Vagina (tissue), 2 donors: ENCODE measurements at places on chromosomes 1 and 21. TPM values are rescaled to one million over a fixed set of nuclear protein-coding genes. Genes with fewer than 3 reads are reported as not detected.

HAPLN2 gene
- total RNA-seq = not detected

HCRTR1 gene
- not detected for total RNA-seq

OR10J5 gene
- total RNA-seq = not detected

CZIB gene
- 50.6 TPM for total RNA-seq

ALX3 gene
- not detected for total RNA-seq

RHBG gene
- total RNA-seq = not detected

MPL gene
- not detected for total RNA-seq

DNA sequence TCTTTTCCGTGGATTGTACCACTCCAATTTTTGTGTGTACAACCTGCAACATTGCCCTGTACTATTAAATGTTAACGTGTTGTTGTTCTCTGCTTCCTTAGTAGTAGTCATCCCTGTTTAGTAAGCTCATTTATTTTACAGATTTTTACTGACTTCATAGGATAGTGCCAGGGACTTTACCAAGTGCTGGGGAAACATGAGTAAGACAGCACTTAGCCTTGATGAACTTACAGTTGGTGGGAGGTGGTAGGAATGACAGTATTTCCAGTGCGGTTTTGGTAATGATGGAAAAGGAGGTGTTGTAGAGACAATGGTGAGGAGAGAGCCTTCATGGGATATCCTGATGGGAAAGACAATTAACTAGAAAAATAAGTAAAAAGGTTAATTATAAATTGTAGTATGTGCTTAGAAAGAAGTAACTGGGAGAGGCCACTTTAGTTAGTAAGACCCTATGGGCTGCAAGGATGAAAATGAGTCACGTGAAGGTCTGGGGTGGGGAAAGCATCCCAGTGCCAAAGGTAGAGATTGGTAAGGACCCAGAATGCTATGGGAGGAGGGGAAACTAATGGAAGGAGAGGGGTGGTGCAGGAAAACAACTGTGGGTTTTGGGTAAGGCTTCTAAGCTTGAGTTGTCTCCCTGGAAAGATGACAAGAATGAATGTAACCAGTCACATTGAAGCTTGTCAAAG lies 1.7 kb downstream of the RLF start:
- H3K27ac ChIP-seq = no peak overlapping the region
- H3K4me1 ChIP-seq = peaks cover 55% of the 10 kb centered on the region
- H3K4me3 ChIP-seq = peak overlapping the region; percentile 96
- no peaks in the 10 kb centered on the region for H3K36me3 ChIP-seq

- peaks cover 7% of the 10 kb centered on the region for H3K36me3 ChIP-seq
- peak within 1 kb of the TSS; percentile 88 for H3K27ac ChIP-seq
- peak within 1 kb of the TSS; percentile 70 for H3K4me3 ChIP-seq
- H3K4me1 ChIP-seq = peaks cover 39% of the 10 kb centered on the region
Observed at GRCh38 chr1:94541246-94542087, at the start of gene F3. F3 (minus strand) TSS chr1:94541759; CDS start chr1:94541636, 123 bp downstream.

DNA sequence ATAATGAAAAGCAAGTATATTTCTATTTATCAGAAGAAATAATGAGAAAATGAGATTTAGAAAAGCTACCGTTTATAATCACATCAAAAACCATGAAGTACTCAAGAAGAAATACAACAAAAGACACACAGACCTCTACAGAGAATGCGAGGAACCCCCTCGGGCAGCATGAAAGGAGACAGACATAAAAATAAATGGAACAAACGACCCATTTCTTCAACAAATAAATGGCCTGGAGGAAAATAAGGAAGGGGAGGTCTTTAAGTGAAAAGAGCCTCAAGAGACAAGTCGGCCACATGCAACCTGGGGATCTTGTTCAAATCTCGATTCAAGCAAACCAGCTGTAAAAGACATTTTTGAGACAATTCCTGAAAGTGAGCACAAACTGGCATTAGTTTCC lies 6.0 kb downstream of the CFAP74 start:
- no peak overlapping the region for H3K27ac ChIP-seq
- no peak for DNase-seq
- no peaks in the 10 kb centered on the region for H3K27me3 ChIP-seq
- no peaks in the 10 kb centered on the region for H3K36me3 ChIP-seq

DNA sequence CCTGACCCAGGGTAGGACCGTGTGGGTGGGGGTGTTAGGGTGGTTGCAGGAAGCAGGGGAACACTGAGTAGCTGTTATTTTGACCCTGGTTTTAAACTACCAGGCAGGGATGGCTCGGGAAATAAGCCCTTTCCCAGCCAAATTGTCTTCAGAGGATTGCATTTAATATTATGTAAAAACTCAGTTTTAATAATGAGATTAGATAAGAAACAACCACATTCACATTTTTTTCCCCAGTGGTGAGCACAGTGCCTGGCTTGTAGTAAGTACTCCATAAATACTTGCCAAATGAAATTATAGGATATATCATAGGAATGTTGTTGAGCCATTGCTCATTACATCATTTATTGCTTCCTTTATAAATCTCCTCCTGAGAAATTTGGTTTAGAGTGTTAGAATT lies 3.1 kb upstream of the ACP6 start:
- no peaks in the 10 kb centered on the region for H3K36me3 ChIP-seq
- no peaks in the 10 kb centered on the region for H3K27me3 ChIP-seq

GRCh38 chr1:67566803-67567377 lies 118.1 kb upstream of the GADD45A start:
- H3K27ac ChIP-seq = no peak overlapping the region
- H3K36me3 ChIP-seq = no peaks in the 10 kb centered on the region
- no peak for DNase-seq
- H3K27me3 ChIP-seq = no peaks in the 10 kb centered on the region

DNA sequence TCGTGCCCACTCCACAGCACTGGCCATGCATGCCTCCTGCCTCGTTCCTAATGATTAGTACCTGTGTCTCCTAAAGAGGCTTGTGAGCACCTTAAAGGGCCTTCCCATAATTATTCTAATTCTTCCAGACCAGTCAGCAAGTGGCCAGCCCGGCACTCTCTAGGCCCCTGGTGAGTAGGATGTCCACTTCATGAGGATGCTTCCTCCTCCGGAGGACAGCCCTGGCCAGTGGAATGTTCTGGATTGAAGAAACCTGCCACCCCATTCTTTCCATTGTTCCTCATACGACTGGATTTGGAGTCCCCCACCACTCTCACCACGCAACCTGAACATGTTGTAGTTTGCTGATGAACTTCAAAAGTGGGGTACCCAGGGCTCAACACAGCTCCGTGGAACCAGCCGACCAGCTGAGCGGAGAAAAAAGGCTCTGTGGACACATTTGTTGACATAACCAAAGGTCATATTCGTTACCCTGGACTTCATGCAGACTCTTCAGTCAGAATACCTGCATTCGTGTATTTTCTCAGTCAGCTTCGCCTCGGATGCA lies 46.7 kb upstream of the LBR start:
- H3K36me3 ChIP-seq = no peaks in the 10 kb centered on the region
- DNase-seq = peak; percentile 88
- no peak overlapping the region for H3K4me3 ChIP-seq
- H3K4me1 ChIP-seq = no peaks in the 10 kb centered on the region
- no peaks in the 10 kb centered on the region for H3K27me3 ChIP-seq

DNA sequence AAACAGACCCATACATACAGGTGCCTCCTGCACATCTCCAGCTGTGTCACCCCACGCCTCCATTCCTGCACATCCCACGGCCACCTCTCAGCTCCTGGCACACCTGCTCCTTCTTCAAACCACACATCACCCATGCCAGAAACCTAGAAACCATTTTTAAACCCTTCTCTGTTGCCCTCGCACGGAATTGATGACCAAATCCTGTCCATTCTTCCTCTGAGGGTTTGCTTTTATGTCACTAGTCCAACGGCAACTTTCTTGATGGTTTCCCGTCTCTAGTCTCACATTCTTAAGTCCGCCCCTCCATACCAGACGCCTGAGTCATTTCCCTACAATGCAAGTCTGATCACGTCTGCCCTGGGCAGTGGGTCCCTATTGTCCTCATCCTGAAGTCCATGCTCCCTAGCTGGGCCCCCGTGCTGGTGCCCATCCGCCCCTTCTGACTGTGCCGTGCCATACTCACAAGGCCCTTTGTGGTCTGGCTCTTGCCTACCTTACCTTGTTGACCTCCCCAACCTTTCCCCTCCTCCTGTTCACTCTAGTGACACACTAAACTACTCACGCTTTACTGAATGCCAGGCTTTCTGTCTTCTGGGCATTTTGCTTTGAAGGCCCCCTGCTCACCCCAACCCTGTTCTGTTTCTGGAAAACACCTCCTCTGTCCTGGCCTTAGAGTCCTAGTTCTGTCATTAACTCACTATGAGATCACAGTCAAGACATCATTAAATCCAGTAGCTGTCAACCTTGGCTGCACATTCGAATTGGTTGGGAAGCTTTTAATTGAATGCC lies 17.6 kb downstream of the SLC2A1 start:
- DNase-seq = no peak
- H3K4me1 ChIP-seq = peaks cover 92% of the 10 kb centered on the region
- H3K27me3 ChIP-seq = no peaks in the 10 kb centered on the region
- no peaks in the 10 kb centered on the region for H3K36me3 ChIP-seq

DNA sequence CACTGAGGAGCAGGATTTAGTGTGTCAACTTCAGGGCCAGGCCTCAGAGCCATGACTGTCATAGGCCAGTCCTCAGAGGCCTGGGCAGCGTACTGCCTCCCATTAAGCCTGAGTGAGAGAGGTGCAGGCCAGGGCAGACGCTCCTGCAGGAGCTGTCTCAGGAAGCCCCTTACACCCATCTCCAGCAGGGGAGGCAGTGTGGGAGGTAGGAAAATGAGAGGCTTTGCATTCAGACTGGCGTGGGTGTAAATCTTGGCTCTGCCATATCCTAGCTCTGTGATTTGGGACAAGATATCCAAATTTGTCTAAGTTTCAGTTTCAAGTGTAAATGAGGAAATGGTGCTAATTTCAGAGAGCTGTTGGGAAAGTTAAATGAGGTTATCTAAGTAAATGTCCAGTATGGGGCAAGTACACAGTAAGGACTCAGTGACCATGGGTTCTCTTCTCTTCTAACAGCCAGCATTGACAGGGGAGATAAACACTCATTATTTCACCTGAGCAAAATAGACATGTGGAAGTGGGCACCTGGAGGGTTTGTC lies 184.1 kb downstream of the ZSCAN20 start:
- H3K36me3 ChIP-seq = no peaks in the 10 kb centered on the region
- H3K27me3 ChIP-seq = no peaks in the 10 kb centered on the region
- no peaks in the 10 kb centered on the region for H3K4me1 ChIP-seq
- no peak overlapping the region for H3K4me3 ChIP-seq
- DNase-seq = no peak

- H3K4me3 ChIP-seq = no peak overlapping the region
- no peaks in the 10 kb centered on the region for H3K27me3 ChIP-seq
- peaks cover 40% of the 10 kb centered on the region for H3K4me1 ChIP-seq
- no peak for DNase-seq
Observed at GRCh38 chr1:7468248-7468647, 302.8 kb upstream of the VAMP3 start.

DNA sequence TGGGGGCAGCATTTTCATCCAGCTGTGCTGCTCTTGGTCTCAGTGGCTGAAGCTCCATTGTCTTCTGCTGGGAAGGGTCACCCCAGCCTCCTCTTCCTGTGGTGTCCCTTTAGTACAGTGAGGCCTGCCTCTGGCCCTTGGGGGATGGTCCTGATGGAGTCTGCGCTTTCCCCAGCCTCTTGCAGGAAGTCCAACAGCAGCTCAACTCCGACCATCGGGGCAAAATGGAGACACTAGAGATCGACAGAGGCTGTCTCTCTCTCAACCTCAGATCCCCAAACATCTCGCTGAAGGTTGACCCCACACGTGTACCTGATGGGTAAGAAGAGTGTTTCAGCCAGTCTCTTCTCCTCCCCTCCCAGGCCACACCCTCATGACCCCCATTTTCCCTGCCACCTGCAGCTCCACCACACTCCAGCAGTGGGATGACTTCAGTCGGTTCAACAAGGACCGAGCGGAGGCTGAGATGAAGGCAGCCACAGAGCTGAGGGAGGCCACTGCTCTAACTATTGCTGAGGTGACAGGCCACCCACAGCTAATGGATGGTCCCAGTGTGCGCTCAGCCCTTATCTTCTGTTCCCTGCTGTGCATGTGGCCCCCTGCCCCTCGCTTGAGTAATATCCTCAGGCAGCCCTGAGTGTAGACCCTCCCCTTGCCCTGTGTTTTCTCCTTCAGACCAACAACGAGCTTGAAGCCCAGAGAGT lies 2.0 kb upstream of the ADPRS start:
- no peaks in the 10 kb centered on the region for H3K27me3 ChIP-seq
- no peaks in the 10 kb centered on the region for H3K36me3 ChIP-seq
- no peak overlapping the region for H3K27ac ChIP-seq
- peaks cover 40% of the 10 kb centered on the region for H3K4me1 ChIP-seq

DNA sequence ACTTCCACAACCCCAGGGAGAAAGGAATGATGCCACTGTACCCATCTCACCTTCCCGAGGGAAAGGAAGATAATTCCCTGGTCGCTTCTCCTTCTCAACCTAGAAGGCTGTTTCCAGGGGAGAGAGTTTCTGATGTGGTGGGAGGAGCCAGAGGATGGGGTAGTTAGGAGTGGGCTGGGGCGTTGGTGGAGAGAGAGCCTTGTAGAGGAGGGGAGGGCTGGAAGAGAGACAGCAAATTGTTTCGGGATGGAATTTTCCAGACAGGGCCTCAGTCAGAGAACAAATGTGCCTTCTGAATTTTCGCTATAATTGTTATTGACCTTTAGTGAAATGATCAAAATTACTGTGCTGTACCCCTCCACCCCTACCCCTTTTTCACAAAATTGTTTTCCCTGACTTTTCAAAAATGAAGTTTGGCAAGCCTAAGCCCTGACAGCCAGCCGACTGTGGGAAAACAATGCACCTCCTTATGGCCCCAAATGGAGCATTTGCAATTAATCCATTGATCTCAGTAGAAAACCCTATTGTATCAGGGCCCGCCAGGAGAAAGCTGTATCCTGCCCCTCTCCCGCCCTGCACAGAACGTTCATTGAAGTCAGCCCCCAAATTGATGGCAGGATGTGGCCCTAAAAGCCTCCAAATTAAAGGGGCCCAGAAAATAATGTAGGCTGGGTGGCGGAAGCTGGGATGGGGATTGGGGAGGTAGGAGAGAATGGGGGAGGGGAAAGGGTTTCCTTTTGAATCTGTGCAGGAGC lies 69.1 kb upstream of the JUN start:
- DNase-seq = no peak
- peaks cover 18% of the 10 kb centered on the region for H3K4me1 ChIP-seq
- H3K27ac ChIP-seq = no peak overlapping the region
- no peak overlapping the region for H3K4me3 ChIP-seq

DNA sequence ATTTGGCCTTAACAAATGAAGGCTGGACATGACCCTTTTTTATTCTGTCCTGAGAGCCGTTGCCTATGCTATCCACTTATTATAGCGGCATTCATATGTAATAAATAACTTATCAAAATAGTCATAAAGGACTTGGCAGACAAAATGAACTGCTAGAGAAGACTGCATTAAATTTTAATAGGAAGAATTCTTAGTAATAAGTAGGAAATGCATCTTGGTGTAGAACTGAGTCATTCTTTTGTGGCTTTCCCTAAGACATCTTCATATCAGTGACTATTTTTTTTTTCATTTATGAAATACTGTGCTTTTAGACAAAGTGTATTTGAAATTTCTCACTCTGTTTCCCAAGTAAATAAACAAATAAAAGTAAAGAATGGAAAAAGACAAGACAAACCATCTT lies 45.6 kb downstream of the PBX1 start:
- no peak for DNase-seq
- H3K36me3 ChIP-seq = no peaks in the 10 kb centered on the region
- no peaks in the 10 kb centered on the region for H3K27me3 ChIP-seq
- H3K4me1 ChIP-seq = peaks cover 98% of the 10 kb centered on the region
- no peak overlapping the region for H3K4me3 ChIP-seq
